ENCODE measurements at places on chromosomes 1 and 21. TPM values are rescaled to one million over a fixed set of nuclear protein-coding genes. Genes with fewer than 3 reads are reported as not detected.

DNA sequence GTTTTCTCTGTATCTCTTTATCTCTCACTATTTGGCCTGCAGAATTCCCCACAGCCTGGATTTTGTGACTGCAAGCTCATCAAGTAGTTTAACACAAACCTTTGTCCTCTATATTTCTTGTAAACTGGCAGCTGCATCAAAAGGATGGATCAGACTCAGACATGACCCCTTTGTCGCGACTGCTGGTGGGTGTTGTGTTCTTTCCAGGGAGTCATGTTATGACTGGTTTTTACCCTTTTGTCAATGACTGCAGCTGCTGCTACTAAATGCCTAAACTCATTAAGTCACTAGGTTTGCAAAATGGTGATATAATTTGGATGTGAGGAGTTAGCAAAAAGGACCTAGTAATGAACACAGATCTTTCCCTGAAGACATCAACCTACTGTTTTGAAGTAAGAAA, 10.2 kb upstream of the TOMM20 start:
- no peaks in the 10 kb centered on the region for H3K27me3 ChIP-seq
- peak overlapping the region; percentile 79 for H3K27ac ChIP-seq
- peaks cover 77% of the 10 kb centered on the region for H3K36me3 ChIP-seq

DNA sequence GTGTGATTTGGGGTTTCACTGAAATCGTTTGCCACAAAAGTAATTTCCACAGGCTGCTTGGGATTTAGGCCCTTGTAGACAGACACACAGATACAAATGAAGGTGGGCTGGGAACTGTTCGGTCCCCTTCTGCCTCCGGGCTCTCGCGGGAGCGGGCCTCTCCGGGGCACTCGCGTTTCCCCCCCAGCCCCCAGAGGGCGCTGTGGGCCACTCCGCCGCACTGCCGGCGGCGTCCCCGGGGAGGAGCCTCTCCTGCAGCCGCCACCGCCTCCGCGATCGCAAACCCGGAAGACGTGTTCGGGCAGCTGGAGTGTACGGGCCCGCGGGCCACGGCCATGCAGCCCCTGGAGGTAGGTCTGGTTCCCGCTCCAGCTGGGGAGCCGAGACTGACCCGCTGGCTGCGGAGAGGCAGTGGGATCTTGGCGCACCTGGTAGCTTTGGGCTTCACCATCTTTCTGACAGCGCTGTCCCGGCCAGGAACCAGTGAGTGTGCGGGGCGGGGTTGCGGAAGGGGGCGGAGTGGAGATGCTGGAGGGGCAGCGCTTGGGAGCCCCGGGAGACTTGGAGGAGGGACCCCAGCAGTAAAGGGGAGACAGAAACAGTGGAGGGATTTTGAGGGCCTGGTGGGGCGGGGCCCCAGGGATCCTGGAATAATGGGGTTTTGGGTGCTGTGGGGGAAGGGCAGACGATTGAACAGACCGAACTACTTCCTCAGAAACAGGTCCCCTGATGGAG, at the start of gene CYB561D1:
Gene CYB561D1 (plus strand): TSS at position 290 of the 735 bp plus-strand sequence. CDS start 46 bp downstream, at position 336.
- peak within 1 kb of the TSS; percentile 70 for H3K27ac ChIP-seq
- H3K4me1 ChIP-seq: peaks cover 36% of the 10 kb centered on the region
- peak; percentile 97 for DNase-seq
- peaks cover 28% of the 10 kb centered on the region for H3K36me3 ChIP-seq
- H3K27me3 ChIP-seq: no peaks in the 10 kb centered on the region

DNA sequence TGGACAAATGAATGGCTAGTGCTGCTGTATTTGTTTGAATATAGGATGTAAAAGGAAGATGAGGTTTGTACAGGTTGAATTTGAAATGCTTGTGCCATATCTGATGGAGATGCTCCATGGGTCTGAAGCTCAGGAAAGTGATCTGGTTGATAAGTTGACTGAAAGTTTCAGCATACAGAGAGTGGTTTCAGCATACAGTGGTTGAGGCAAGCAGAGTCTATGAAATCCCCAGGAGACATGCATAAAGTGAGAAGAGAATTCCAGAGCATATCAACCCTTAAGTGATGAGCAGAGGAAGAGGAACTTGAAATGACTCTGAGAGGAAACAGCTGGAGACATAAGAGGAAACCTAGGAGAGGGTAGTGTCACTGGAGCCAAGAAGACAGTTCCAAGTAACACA, 21.7 kb downstream of the TCHHL1 start:
- no peaks in the 10 kb centered on the region for H3K4me1 ChIP-seq
- H3K27ac ChIP-seq: no peak overlapping the region
- H3K4me3 ChIP-seq: no peak overlapping the region
- DNase-seq: no peak

The SPATA21 gene
- total RNA-seq: not detected

The OBSCN gene
- total RNA-seq: 21.4 TPM

- H3K36me3 ChIP-seq: no peaks in the 10 kb centered on the region
- no peaks in the 10 kb centered on the region for H3K27me3 ChIP-seq
- peaks cover 2% of the 10 kb centered on the region for H3K4me1 ChIP-seq
Observed at GRCh38 chr1:243490748-243491686, 235.2 kb downstream of the SDCCAG8 start.

The DIRAS3 gene
- not detected for total RNA-seq

The INSRR gene
- total RNA-seq: 0.68 TPM

The ANGPTL3 gene
- not detected for total RNA-seq

The HUNK gene
- total RNA-seq: 0.33 TPM

DNA sequence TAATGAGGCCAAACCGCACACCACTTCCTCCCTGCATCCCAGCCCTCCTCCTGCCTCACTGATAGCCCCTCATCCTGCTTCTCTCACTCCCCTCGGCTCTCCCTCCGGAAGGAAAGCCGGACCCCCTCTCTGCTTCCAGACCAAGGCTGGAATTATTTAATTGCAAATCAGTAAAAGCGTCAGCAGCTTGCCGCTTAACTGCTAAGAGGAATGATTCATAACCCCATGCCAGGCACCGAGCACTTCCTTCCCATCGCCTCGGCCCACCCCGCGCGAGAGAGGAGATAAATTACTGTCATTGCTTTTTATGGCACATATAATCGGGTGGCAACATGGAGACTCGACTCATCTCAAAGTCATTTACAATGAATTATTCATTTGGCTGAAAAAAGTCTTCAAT, 77.3 kb downstream of the UBIAD1 start:
- peaks cover 5% of the 10 kb centered on the region for H3K27me3 ChIP-seq
- no peak overlapping the region for H3K4me3 ChIP-seq
- no peak overlapping the region for H3K27ac ChIP-seq
- DNase-seq: no peak
- peaks cover 7% of the 10 kb centered on the region for H3K4me1 ChIP-seq

DNA sequence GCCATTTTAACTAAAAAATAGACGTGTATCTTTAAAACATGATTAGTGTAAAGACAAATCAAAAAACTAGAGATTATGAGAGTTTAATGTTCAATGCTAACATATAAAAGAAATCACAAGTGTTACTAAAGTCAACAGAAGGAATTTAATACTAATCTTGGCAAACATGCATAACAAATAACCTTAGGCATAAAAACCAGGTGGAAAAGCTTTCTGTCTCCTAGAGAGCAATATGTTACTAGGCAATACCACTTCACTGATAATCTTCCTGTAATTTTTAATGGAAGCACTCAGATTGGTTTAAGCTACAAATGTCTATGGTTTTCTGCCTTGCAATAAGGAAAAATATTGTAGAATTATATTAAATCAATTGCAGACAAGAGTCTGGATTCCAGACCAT, 121.9 kb downstream of the NME7 start:
- no peaks in the 10 kb centered on the region for H3K36me3 ChIP-seq
- no peaks in the 10 kb centered on the region for H3K27me3 ChIP-seq
- DNase-seq: no peak
- no peak overlapping the region for H3K4me3 ChIP-seq

The NR1I3 gene
- total RNA-seq: not detected

The FAM151A gene
- total RNA-seq: not detected

GRCh38 chr1:59316497-59317128, 19.7 kb downstream of the FGGY start:
- H3K27me3 ChIP-seq: no peaks in the 10 kb centered on the region
- no peak overlapping the region for H3K27ac ChIP-seq
- peak; percentile 55 for DNase-seq
- H3K4me1 ChIP-seq: peaks cover 26% of the 10 kb centered on the region

The OPTC gene
- total RNA-seq: not detected

DNA sequence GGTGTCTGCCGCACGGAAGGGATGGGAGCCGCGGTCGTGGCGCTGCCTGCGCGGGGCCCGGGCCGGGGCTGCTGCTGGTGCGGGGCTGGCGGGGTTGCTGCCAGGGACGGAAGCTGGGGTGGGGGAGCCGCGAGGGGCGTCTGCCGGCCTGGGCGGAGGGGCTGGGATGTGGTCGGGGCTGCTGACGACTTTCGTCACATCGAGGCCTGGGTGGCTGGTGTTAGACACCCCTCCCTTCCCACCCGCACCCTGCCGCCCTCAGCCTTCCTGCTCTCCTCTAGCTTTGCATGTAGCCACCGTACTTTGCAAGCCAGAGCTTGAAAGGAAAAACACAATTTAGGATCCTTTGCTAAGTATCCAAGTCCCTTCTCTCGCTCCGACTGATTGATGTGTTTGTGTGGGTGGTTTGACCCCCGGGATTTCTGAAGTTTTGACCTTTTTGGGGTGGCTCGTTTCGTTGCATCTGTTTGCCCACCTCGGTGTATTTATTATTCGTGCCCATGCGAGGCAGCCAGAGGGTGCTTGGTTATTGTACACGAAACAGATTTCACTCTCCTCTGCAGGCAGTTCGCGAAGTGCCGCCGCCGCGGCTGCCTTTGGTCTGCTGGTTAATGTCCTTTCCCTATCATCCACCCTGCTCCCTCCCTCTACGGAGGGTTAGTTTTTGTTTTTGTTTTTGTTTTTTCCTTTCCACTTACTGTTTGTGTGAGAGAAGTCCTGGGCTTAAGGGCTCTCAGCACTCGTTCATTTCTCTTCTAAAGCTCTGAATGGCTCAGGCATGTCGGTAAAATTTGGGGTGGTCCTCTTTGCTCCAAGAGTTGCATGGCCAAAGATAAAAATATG, 868 bp downstream of the C1orf21 start:
- H3K27me3 ChIP-seq: peaks cover 79% of the 10 kb centered on the region
- peak overlapping the region; percentile 14 for H3K27ac ChIP-seq
- H3K4me3 ChIP-seq: peak overlapping the region; percentile 84
- H3K36me3 ChIP-seq: no peaks in the 10 kb centered on the region

DNA sequence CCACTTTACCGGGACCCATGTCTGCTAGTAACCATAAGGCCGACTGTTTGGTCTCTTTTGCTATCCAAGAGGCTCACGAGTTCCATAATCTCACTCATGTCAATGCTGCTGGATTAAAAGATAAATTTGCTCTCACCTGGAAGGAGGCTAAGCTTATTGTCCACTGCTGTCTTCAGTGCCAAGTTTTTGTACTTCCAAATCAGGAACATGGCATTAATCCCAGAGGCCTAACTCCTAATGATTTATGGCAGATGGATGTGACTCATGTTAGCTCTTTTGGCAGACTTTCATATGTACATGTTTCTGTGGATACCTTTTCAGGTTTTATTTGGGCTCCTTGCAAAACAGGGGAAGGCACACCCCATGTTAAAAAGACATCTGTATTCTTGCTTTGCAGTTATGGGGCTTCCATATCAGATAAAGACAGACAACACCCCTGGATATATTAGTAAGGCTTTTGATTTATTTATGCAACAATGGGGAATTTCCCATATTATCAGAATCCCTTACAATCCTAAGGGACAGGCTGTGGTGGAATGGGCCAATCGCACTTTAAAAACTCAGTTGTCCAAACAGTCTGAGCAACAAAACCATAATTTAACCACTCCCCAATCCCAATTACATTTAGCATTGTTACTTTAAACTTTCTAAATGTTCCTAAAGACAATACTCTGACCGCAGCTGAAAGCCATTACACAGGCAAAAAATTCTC, 162.7 kb downstream of the IER5 start:
- no peaks in the 10 kb centered on the region for H3K4me1 ChIP-seq
- no peak overlapping the region for H3K4me3 ChIP-seq
- no peak overlapping the region for H3K27ac ChIP-seq
- no peak for DNase-seq

The FMO5 gene
- 0.12 TPM for total RNA-seq

DNA sequence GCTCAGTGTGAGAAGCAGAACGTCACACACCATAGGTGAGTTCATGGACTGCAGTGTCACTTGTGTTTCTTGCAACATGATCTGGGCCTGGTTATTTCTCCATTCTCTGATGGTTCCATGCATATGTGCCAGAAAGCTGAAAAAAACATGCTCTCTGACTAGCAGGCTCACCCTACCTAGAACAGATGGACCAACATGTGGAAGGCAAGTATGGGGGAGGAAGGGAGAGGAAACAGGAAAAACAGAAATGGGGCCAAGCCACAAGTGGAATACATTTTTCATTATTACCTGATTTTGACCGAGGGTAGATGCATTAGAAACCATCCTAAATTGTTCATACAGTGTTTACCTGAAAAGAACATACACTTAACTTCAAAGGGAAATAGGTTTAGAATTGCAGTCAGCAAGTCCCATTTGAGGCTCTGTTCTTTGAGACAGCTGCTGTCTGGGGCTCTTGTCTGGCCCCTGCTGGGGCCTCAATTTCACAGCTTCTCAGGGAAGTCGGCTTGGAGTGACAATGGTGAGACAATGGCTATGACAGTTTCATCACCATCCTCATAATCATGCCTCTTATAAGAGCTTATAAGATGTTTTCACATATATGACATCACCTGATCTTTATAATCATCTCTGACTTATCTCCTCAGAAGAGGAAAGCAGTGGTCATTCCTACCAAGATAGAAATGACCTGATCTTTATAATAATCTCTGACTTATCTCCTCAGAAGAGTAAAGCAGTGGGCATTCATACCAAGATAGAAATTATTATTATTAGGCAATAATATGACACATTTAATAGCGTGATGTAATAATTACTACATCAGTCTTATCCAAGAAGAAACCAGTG, 327.3 kb downstream of the SIPA1L2 start:
- H3K36me3 ChIP-seq: no peaks in the 10 kb centered on the region
- no peak overlapping the region for H3K4me3 ChIP-seq
- H3K4me1 ChIP-seq: no peaks in the 10 kb centered on the region
- no peak for DNase-seq
- H3K27me3 ChIP-seq: peaks cover 17% of the 10 kb centered on the region
- H3K27ac ChIP-seq: no peak overlapping the region

The RPTN gene
- total RNA-seq: not detected

The CASQ2 gene
- total RNA-seq: not detected

GRCh38 chr1:2504225-2504948, 22.0 kb downstream of the PANK4 start:
- peaks cover 2% of the 10 kb centered on the region for H3K36me3 ChIP-seq
- no peak overlapping the region for H3K27ac ChIP-seq
- H3K4me3 ChIP-seq: no peak overlapping the region
- no peaks in the 10 kb centered on the region for H3K27me3 ChIP-seq

DNA sequence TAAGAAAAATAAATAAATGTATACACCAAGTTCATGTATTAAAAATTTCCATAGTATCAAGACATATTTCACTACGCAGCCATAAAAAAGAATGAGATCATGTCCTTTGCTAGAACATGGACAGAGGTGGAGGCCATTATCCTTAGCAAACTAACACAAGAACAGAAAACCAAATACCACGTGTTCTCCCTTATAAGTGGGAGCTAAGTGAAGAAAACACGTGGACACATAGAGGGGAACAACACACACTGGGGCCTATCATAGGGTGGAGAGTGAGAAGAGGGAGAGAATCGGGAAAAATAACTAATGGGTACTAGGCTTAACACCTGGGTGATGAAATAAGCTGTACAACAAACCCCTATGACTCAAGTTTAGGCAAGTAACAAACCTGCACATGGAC, 552.4 kb upstream of the PBX1 start:
- H3K4me3 ChIP-seq: no peak overlapping the region
- H3K27ac ChIP-seq: no peak overlapping the region
- no peaks in the 10 kb centered on the region for H3K4me1 ChIP-seq

All from activated CD4-positive, alpha-beta T cell treated with anti-CD3 and anti-CD28 coated beads, Interleukin-2, amount 10 ng/mL, durations not matched to agents 24 days and 14 days (primary cell).